ENCODE measurements at places on chromosomes 7 and 10.

DNA sequence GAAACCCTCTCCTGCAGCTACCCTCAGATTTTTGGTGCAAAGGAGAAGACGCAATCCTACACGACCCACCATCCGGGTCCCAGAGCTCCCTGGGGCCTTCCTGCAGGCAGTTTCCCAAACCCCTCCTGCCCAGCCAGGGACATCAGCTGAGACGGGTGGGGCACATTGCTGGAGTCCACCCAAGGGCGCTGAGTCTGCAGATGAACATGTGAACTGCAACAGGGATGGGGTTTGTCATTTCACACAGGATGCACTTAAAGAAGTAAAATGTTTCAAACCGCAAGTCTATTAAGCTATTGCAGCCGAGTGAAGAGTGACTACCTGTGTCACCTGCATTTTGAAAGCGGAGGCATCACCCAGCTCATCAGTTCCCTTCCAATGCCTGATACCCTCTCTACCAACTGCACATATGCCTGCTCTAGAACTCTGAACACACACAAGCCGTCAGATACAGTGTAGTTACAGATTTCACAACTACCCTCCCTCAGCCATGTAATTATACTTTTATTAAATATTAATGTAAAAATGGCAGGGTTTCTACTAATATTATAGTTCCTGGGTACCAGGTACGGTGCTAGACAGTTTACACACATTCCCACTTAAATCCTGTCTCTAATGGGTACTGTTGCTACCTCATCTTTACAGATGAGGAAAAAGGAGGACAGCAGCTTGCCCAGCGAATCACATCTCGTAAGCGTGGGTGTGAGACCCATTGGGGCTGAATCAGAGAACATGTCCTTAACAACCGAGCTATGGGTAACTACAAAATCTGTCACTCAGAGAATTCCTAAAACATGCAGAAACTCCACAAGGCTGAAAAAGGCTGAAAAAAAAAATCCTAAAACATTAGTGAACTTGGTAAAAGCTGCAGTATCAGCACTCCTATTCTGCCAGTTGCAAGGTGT is 71.2 kb downstream of the GRB10 start:
- DNase-seq: no peak

GRCh38 chr7:3911685-3912084 is 610.6 kb downstream of the SDK1 start:
- no peak for DNase-seq

- no peak for DNase-seq
These were observed 8.6 kb upstream of the PPP2R2D start for GRCh38 chr10:131891929-131892805.

DNA sequence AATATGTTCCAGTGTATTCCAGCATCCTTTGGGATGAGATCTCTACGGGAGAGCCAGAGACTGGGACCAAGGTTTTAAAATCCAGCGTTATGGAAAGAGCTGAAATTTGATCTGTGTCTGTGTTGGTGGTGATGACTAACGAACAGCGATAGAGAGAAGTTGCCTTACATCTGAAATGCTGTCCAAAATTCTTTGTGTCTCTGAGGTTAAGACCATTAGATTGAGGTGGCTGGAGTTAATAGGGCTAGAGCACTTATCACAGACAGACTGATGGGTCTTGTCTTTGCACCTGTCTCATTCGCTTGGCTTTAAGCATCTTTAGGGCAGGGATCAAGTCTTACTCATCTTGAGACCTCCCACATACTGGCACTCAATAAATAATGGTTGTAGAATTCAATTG is 41.0 kb upstream of the RAPGEF5 start:
- DNase-seq: no peak

- no peak for DNase-seq
These were observed 89.6 kb downstream of the FOXL3 start for GRCh38 chr7:379456-380138.

DNA sequence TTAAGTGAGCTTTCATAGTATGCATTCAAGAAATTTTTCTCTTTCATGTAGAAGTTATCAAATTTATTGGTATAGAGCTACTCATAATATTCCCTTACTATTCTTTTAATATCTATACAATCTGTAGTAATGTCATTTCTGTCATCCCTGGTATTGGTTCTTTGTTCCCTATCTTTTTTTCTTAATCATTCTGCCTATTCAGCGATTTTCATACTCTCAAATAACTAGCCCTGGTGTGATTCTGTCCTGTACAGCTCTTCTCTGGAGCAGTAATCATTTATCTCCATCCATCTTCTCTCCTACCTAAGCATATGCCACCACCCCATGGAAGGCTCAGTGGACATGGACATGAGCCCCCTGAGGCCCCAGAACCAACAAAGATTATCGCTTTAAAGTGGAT is 213.2 kb upstream of the NEBL start:
- no peak for DNase-seq

GRCh38 chr10:47077941-47078340 is 166.7 kb downstream of the PTPN20 start:
- DNase-seq: no peak

- no peak for DNase-seq
These were observed 244.1 kb upstream of the SEMA3C start for GRCh38 chr7:81162771-81163525.

GRCh38 chr10:103691723-103692435 is 163.5 kb downstream of the SH3PXD2A start:
- DNase-seq: no peak

DNA sequence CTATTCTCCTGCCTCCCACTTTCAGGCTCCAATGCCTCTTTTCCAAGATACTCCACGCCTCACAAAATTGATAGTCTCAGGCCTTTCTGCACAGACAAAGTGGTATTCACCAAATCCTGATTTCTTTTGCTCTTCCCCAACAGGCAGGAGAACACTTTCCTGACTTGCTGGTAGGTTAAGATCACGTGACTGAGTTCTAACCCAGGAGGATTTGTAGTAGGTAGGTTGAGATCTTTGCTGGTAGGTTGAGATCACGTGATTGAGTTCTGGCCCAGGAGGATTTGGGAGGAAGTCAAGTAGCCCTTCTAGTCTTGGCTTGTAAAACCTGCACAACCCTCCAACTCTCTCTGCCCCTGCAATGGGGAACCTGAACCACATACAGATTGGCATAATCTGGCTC is 741.5 kb downstream of the TYW1 start:
- DNase-seq: no peak

DNA sequence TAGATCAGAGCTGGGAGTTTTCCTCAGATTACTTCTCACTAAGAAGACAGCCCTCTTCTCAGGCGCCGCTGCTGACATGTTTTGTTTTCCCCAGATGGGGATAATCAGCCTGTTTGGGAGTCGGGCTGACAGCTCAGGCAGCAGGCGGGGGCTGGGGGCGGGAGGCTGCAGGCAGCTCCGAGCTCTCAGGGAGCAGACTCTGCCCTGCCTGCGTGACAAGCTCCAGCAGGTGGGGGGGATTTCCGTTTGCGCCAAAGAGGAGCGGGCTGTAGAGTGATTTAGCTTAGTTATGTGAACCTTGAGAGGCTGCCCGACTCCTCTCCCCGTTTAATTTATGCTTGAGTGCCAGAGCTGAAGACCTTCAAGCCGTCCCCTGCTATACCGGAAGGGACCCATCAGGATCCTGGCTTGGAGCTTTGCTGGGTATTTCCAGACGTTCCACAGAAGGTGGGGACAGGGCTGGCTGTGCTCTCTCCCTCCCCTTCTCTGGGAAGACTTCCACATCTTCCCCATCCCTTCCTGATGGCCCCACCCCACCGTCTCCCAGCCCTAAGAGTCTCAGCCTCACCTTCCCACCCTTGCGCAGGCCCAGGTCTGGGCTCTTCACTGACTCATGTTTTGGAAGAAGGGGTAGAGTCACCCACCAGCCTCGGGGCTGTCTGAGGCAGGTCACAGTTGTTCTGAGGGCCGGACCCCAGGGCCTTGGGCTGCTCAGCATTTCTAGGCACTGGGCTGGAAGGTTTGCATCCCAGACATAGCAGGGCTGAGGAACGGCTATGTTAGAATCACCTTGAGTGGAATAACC is 24.7 kb upstream of the ADCYAP1R1 start:
- DNase-seq: no peak

GRCh38 chr7:94109556-94109955 is 105.4 kb upstream of the BET1 start:
- no peak for DNase-seq

GRCh38 chr10:96205580-96205979 is 65.8 kb downstream of the BLNK start:
- no peak for DNase-seq

GRCh38 chr10:46226900-46227558 is 59.8 kb upstream of the ANTXRL start:
- DNase-seq: no peak

GRCh38 chr10:113854761-113855588 is 514 bp downstream of the NHLRC2 start:
- DNase-seq: peak; percentile 25

GRCh38 chr7:101210143-101210542 is 7.2 kb downstream of the PLOD3 start:
- DNase-seq: no peak

DNA sequence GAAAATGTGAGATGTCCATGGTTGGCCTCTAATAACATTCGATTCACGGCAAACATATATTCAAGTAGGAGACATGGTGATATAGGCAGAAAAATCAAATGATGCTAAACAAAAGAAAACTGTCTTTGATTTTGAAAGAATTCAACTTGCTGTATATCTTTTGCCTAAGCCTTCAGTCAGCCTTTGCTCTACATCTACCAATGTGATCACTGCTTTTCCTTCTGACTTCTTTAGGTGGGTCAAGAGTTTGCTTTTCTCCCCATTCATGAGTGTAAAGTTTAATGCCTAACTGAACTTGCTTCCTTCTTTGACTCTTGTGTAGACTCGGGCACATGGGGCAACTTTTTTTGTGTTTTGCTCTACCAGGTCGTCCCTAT is 417 bp upstream of the HIF1AN start:
- no peak for DNase-seq

DNA sequence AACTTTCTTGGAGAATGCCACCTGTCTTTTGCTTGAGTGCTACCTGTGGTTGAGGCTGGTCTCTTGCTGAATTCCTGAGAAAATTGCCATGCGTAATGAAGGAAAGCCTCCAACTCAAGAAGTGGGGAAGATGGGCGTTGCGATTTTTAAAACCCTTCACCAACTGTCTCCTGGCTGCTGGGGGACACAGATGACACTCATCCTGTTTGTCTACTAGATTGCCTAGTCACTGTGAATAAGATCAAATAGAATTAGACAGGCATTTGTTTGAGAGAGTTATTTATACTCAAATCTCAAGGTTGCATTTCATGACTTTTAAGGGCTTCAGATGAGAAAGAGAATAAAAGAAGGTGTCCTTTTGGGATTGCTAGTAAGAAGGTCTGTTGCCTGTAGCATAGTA is 84.3 kb upstream of the MTPN start:
- DNase-seq: no peak

Data from GM04503 (cell line).